Activated CD4-positive, alpha-beta memory T cell treated with anti-CD3 and anti-CD28 coated beads, Interleukin-2, amount 10 ng/mL, durations not matched to agents 7 days and 5 days (primary cell): ENCODE measurements at places on chromosomes 13 and 19.

GRCh38 chr19:54526972-54527371 lies 24.3 kb downstream of the LAIR2 start:
- DNase-seq = no peak
- no peak overlapping the region for H3K4me3 ChIP-seq
- H3K4me1 ChIP-seq = peaks cover 37% of the 10 kb centered on the region
- peaks cover 44% of the 10 kb centered on the region for H3K27me3 ChIP-seq
- H3K36me3 ChIP-seq = no peaks in the 10 kb centered on the region

GRCh38 chr13:73268306-73268705 lies 209.5 kb downstream of the KLF5 start:
- peaks cover 6% of the 10 kb centered on the region for H3K36me3 ChIP-seq
- H3K4me1 ChIP-seq = peaks cover 6% of the 10 kb centered on the region
- peaks cover 1% of the 10 kb centered on the region for H3K27me3 ChIP-seq
- DNase-seq = no peak
- H3K27ac ChIP-seq = no peak overlapping the region

DNA sequence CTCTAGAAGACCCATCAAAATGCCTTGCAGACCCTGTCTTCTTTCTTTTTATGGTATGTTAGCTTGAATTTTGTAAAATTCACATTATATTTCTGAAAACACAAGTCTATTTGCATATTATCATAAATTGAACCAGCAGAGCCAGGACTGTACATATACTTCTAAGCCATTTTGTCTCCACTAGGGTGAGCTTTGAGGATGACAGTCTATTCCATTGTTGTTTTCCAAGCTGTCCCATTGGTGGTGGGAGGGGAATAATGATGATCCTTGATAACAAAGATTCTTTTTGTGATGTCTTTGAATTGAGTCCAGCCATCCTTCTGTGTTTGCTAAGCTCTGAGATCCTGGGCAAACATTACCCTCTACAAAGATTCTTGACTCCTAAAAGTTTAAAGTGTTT lies 359.3 kb upstream of the PCDH20 start:
- no peaks in the 10 kb centered on the region for H3K4me1 ChIP-seq
- H3K27ac ChIP-seq = no peak overlapping the region
- DNase-seq = no peak
- no peak overlapping the region for H3K4me3 ChIP-seq
- H3K27me3 ChIP-seq = no peaks in the 10 kb centered on the region

DNA sequence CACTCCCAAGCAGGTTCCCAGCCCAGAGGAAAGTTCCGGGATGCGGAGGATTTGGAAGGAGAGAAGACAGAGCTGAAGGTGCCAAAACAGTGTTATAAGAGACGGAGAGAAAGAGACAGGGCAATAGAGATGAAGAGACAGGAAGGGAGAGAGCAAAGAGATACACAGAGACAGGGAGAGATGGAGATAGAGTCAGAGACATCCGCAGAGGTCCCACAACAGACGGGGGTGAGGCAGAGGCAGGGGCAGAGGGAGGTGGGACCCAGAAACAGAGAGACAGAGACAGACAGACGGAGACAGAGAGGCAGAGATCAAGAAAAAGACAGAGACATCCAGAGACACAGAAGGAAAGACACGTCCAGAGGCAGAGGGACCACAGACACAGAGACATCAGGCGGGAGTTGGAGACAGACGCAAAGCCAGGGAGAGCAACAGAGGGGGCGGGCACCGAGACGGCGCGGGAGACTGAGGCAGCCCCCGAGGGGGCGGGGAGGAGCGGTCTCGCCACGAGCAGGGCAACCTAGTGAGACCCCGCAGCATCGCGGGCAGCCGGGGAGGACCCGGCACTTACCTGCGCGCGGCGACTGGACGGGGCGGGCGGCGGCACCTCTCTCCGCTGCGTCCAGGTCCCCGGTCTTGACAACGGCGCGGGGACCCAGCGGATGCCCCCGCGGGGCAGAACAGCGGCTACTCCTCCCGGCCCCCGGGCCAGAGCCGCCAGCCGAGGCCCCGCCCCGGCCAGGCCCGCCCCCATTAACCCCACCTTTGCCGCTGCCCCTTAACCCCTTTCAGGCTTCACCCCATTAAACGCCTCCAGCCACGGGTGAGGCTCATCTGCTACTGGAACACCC lies at the start of gene GPR4:
Gene GPR4 (minus strand): TSS at position 689 of the 851 bp plus-strand sequence. CDS start 10,346 bp downstream, outside the sequence.
- H3K4me3 ChIP-seq = no peak within 1 kb of the TSS
- peaks cover 23% of the 10 kb centered on the region for H3K4me1 ChIP-seq
- peaks cover 63% of the 10 kb centered on the region for H3K27me3 ChIP-seq
- no peaks in the 10 kb centered on the region for H3K36me3 ChIP-seq

DNA sequence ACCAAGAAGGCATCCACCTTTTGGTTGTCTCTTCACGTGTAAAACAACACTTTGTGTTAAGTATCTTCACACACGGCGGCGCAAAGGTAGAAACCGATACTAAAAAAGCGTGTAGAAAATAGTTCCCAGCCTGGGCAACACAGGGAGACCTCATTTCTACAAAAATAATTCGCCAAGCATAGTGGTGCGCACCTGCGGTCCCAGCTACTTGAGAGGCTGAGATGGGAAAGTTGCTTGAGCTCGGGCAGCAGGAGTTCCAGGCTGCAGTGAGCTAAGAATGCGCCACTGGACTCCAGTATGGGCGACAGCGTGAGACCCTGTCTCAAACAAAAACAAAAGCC lies 573 bp upstream of the ERCC5 start:
- H3K4me1 ChIP-seq = peaks cover 36% of the 10 kb centered on the region
- H3K4me3 ChIP-seq = peak overlapping the region; percentile 99
- H3K27ac ChIP-seq = peak overlapping the region; percentile 98
- no peaks in the 10 kb centered on the region for H3K27me3 ChIP-seq
- DNase-seq = no peak
- H3K36me3 ChIP-seq = peaks cover 20% of the 10 kb centered on the region

GRCh38 chr13:81488021-81488420 lies 1147.1 kb upstream of the SPRY2 start:
- no peak overlapping the region for H3K4me3 ChIP-seq
- H3K36me3 ChIP-seq = no peaks in the 10 kb centered on the region
- DNase-seq = no peak
- no peaks in the 10 kb centered on the region for H3K27me3 ChIP-seq
- H3K4me1 ChIP-seq = no peaks in the 10 kb centered on the region

GRCh38 chr19:16077984-16078758 lies 1.9 kb downstream of the TPM4 start:
- H3K27me3 ChIP-seq = no peaks in the 10 kb centered on the region
- H3K4me3 ChIP-seq = peak overlapping the region; percentile 82
- peaks cover 65% of the 10 kb centered on the region for H3K4me1 ChIP-seq
- H3K36me3 ChIP-seq = peaks cover 71% of the 10 kb centered on the region
- DNase-seq = peak; percentile 47

DNA sequence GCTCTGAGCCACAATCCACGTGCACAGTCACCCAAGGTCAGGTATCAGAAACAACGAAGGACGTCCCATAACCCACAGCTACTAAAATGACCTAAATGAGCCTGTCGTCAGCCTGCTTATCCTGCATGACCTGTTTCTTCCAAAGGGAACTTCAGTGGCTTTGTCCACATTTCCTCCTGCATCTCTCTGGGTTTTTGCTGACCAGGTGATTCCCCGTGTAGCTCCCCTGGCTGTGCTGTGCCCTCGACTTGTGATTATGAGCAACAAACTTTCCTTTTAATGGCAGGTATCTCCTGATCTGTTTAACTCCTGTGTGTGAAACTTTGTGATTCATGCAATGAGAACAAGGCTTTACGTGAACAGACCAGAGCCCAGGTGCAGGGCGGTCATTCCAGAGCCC lies 81.0 kb downstream of the PEG3 start:
- H3K4me3 ChIP-seq = no peak overlapping the region
- H3K27ac ChIP-seq = no peak overlapping the region
- no peaks in the 10 kb centered on the region for H3K27me3 ChIP-seq
- DNase-seq = no peak

DNA sequence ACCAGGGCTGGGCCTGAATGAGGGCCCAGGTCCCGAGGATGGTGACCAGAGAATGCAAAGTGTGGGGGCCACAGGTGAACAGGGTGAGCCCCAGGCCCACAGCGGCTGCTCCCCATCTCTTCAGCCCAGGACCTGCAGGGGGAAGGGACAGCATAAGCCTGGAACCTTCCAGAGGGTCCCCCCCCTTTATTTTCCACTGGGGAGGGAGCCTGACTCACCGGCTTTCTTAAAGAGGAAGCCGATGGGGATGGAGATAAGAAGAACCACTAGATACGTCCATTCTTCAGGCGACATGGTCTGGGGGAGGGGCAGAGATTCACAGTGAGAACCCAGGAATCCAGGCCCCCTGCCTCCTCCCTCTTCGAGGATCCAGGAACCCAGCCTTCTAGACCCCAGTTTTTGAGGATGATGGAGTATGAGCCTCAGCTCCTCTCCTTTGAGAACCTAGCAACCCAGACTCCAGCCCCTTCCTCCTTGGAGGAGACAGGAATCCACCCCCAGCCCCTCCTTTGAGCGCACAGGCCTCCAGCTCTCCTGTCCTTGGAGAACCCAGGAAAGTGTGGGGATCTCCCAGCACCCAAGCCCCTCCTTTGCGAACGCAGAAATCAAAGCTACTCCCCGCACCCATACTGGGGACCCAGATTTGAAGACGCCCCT lies 1.0 kb downstream of the MBOAT7 start:
- peak overlapping the region; percentile 87 for H3K27ac ChIP-seq
- DNase-seq = peak; percentile 76
- peaks cover 42% of the 10 kb centered on the region for H3K4me1 ChIP-seq
- peaks cover 38% of the 10 kb centered on the region for H3K36me3 ChIP-seq
- no peaks in the 10 kb centered on the region for H3K27me3 ChIP-seq

DNA sequence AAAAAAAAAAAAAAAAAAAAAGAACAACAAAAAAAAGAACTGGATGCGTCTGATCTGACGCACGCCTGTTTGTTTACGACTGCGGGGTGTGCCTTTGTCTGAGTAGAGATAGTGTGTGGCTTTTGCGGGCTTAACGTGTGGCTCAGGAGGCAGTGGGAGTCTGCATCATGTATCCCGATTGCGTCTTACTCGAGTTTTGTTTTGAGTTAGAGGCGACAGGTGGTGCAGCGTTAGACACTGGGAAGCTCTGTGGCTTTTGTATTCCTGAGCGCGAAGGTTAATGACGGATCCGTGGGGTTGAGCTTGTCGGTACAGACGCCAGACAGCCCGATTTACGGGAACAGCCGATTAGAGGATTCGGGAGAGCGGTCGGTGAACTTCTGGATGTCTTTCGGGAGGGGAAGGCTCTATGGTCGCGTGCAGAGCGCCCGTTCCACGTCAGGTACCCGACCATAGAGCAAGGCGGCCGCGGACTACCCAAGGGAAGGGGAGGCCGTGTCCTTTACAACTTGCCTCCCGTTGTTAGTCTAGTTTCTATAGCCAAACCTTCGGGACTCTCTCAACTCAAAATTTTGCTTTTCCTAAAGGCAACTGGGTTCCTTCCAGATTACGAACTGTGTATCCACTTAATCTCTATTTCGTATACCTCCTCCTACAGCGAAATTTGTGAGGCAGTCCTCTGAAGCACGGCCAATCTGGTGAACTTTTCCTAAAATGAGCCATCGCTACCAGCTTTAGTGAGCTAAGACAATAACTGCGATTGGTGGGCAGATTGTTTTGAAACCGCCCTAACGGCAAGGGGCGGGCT lies 926 bp upstream of the HNRNPUL1 start:
- no peaks in the 10 kb centered on the region for H3K27me3 ChIP-seq
- peak overlapping the region; percentile 99 for H3K27ac ChIP-seq
- peak; percentile 91 for DNase-seq

DNA sequence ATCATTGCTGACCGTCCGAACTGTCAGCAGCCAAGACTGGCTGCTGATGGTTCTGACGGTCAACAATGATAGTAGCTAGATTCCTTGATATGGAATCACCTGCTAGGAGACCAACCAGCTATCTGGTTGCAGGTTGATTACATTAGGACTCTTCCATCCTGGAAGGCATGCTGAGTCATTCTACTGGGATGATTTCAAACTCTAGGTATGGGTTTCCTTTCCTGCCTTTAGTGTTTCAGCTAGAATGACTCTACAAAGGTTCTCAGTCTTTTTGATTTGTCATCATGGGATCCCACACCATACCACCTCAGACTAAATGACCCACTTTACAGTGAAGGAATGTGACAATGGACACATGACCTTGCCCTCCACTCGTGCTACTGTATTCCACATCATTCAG lies 138.1 kb upstream of the KL start:
- DNase-seq = no peak
- H3K36me3 ChIP-seq = no peaks in the 10 kb centered on the region
- H3K27ac ChIP-seq = no peak overlapping the region
- H3K4me1 ChIP-seq = no peaks in the 10 kb centered on the region

DNA sequence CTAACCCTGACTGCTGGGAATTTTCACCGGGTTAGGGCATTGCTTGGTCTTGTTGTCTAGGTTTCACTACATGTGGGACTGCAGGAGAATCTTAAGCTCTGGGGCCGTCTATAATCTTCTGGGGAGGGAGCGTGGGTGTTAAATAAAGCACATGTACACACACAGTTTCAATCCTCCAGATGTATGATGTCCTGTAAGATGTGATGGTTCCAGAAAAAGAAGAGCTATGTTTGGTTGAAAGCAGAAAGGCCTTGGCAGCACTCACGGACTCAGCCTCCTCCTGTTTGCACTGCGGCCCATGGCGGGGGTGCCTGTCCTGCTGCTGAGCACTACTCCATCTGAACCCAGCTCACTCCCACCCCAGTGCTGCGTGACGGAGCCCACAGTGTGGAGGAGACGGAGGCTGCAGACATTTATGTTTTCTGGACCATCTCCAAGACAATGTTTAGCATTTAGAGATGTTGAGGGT lies 343.5 kb downstream of the TEX29 start:
- H3K4me1 ChIP-seq = no peaks in the 10 kb centered on the region
- H3K27me3 ChIP-seq = no peaks in the 10 kb centered on the region
- no peaks in the 10 kb centered on the region for H3K36me3 ChIP-seq
- H3K27ac ChIP-seq = no peak overlapping the region
- DNase-seq = no peak

DNA sequence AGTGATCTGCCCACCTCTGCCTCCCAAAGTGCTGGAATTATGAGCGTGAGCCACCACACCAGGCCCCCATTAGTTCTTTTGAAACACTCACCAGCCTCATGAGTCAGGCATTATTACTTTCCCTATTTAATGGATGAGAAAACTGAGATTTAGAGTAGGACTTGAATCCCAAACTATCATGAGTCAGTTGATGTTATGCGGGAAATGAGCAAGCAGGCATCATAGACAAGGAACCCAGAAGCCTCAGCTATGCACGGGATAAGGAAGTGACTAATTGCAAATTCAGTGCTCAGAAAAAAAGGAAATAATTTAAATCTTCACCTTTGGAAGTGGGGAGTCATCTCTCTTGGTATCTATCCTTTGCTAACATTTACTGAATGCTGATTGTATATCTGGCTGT lies 217.5 kb downstream of the ABCC4 start:
- no peaks in the 10 kb centered on the region for H3K27me3 ChIP-seq
- H3K4me1 ChIP-seq = peaks cover 5% of the 10 kb centered on the region
- H3K4me3 ChIP-seq = no peak overlapping the region
- no peaks in the 10 kb centered on the region for H3K36me3 ChIP-seq

DNA sequence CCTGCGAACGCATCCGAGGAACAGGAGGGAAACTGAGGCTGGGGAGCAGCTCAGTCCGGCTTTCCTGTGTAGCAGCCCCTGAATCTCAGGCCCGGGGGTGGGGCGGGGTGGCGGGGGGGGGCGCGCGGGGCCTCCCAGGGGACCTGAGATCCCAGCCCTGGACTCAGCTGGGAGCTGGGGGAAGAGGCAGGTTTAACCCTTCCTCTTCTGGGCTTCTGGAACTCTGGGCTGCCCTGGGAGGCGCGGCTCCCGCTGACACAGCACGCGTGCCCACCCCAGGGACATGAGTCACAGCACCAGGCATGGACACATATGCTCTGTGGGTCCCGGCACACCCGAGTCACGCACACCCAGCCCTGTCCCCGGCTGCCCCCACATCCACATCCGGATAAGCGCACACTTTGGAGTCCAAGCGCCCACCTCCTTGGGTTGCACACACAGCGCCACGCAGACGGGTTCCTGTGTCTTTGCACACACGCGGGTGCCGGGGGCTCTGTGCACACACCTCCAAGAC lies 3.5 kb upstream of the CIRBP start:
- H3K27ac ChIP-seq = peak overlapping the region; percentile 52
- peaks cover 57% of the 10 kb centered on the region for H3K4me1 ChIP-seq
- H3K27me3 ChIP-seq = peaks cover 3% of the 10 kb centered on the region
- H3K4me3 ChIP-seq = peak overlapping the region; percentile 58
